ENCODE measurements at places on chromosomes 5 and 9.

DNA sequence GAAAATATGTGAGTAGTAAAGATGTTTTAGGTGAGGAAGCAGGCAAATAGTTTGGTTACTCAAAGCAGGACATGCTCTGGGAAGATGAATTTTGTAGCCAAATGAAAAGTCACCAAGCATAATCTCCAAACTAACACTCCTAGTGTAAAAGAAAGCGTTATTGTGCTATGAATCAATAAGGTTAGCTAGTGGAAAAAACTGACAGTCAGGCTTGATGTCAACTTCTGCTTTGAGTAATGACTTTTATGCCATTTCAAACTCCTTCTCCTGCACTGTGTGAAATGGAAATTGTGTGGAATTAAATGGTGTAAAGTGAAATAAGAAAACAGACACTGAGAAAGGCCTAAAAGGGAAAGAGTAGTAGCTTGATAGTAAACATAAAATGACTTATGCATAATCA is 637.2 kb upstream of the DMAC1 start:
- DNase-seq, result no peak

- DNase-seq, result no peak
These were observed 40.1 kb downstream of the PFDN1 start for GRCh38 chr5:140262839-140263238.

DNA sequence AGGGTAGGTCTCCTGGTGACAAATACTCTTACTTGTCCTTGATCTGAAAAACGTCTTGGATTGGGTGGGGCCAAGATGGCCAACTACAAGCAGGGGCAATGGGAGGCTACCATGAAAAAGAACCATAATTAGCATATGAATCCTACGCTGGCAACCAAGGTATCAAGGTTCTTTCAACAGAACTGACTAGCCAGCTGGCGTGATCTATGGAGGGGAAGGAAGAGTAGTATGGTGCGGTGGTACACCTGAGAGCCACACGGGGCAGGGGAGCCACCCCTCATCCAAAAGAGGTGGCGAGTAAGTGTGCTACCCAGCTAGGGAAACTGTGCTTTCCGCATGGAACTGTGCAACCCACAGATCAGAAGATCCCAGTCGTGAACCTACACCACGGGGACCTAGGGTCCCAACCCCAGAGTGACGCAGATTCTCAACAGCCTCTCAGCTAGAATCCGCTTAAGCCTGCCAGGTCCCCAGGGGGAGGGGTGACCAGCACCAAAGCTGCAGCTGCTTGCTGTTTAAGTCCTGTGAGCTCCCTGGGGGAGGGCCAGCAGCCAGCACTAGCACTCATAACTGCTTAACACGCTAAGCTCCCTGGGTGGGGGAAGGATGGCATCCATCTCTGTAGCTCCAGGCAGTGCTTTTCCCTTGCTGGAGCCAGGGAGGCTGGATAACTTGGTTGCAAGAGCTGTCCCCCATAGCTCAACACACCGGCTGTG is 334.8 kb downstream of the FBXL17 start:
- no peak for DNase-seq

DNA sequence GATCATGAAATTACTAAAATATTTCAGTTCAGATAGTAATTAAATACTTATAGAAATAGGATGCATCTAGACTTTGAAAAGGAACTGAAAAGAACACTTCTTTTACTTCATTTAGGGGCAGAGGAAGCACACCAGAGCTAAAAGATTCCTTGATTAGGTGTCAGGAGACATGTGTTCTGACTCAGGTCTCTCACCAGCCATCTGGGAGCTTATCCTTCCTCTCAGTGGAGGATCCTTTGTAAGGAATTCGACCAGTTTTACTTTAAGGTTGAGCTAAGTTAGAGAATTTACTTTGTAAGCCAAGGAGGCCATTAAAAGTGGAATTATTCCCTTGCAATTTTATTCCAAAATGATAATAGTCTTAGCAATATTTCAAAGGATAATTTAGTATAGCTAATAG is 16.7 kb downstream of the VCAN start:
- DNase-seq, result no peak

DNA sequence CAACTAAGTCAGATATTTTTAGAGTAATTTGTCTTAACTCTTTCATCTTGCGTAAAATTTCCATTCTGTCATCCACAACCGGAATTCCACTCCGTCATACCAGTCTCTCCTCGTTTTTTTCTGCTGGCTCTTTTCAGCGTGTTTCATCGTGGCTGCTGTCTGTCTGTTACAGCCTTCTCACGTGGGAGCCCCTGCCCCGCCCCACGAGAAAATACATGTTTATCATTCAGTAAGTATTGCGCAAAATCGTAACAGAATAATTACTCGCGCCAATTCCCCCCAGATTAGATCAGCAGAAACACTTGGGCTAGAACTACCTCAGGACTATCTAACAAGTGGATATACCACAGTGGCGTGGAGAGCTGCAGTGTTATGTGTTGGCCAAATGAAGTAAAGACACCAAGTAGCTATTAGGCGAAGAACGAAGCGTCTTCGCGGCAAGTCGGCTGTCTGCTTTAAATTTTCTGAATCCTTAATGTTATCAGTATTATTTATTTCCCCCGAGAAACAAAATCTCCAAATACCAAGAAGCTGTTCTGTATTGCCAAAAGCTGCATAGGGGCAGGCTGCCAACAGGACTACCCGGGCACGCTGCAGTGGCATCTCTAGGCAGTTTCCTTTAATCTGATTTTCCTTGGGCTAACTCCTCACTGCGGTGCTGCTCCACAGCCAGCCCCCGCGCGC is 566 bp upstream of the FOCAD start:
- peak; percentile 41 for DNase-seq

DNA sequence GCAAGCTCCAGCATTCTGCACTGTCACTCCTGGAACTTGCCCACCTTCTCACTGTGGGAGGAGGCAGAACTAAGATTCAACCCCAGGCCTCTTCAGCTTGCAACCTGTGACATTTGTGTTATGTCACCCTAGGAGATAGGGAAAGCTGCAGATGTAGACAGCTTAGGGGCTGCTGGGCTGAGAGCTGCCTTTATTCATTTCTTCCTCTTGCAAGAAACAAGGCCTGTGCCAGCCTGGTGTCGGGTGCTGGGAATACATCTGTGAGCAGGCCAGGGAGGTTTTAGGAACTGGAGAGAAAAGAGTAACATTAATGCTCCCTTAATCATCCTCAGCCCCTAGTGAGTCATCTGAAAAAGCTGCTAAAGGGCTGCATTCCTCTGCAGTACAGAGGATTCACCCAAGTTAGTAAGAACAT is 101.8 kb downstream of the FGF18 start:
- DNase-seq, result no peak

DNA sequence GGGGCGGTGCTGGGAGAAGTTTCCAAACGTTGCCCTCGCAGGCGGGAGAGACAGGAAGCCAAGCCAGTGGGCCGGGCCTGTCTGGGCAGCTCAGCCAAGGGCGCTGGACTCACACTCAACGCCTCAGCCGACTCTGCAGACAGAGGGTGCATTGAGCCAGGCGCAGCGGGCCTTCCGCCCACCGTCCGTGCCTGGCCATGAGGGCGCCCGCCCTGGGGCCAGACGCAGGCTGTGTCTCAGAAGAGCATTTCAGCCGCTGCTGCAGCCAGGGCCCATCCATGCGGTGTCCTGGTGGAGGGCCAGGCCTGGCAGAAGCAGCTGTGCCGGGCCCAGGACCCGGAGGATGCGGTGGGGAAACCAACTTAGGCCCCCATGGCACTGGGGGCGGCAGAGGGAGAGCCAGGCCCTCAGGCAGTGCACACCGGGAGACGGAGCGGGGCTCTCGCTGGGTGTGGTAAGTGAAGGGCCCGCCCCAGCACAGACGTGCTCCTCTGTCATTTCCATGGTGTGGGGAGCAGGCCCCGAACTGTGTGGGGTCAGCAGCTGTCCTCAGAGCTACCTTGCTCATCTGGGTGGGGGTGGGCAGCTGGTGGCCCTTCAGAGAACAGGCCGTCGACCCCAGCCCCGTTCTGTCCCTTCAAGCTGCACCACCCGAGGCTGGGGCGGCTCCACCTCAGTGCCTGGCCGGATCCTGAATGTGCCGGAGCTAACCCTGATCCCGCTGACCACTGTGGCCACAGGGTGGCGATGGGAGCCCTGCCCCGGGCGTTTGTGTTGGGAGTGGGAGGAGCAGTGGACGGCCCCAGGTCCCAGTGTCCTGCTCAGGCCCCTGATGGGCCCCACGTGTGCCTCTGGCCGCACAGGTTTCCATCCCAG is 18.0 kb downstream of the DNLZ start:
- no peak for DNase-seq

DNA sequence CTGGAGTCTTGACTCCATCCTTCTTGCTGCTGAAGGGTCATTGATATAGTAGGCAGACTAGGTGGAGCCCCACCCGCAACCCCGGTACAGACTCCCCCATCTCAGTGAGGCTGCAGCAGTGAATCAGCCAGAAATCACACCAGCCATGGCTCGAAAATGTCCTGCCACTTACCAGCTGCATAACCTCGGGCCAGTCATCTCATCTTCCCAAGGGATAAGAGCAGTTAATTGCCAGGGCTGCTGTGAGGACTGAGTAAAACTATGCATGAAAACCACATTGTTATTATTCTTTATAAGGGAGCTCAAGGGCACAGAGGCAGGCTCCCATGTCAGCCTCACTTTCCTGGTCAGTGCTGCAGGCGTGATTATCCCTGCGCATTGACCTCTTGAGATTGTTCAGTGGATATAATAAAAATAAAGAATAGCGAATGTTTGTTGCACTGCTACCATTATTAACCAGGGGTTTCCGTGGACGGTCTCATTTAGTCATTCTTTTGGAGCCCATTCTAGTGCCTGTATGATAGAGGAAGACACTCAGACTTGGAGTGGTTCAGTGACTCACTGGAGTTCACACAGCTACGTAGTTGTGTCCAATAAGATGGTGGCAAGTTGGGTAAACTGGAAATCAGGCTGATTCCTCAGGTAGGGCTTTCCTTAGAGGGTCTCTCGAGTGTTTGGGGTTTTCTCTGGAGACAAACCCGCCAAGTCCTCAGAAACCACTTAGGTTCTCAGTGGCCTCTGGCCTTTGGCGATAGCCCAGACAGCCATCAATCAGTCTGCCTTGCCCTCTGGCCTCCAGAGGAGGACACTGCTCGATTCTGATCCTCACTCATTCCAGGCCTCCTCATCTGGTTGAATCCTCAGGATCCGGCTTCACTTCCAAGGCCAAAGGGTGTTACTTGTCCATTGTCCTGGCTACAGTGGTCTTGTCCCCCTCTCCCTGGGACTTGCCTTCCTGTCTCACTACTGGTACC is 39.9 kb downstream of the COL15A1 start:
- no peak for DNase-seq

DNA sequence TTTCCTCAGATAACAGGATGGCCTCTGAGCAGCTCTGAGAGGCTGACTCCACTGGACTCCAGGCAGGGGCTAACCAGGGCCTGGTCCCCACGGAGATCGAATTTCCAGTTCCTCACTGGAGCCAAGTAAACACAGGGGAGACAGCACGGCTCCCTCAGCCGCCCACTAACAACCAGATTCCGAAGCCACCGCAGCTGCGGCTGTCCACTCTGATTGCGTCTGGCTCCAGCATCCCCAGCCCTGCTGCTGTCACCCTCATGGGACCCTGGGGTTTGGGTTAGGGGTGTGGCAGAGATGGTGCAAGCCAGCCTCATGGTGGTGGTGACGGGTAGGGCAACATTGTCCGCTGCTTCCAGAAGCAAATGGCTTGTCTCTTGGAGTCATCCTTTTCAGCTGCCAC is 172.6 kb downstream of the RGS3 start:
- no peak for DNase-seq

GRCh38 chr5:123227216-123227615 is 138.2 kb downstream of the PRDM6 start:
- DNase-seq, result no peak

- DNase-seq, result no peak
These were observed 622.3 kb downstream of the SEMA5A start for GRCh38 chr5:8923526-8923925.

DNA sequence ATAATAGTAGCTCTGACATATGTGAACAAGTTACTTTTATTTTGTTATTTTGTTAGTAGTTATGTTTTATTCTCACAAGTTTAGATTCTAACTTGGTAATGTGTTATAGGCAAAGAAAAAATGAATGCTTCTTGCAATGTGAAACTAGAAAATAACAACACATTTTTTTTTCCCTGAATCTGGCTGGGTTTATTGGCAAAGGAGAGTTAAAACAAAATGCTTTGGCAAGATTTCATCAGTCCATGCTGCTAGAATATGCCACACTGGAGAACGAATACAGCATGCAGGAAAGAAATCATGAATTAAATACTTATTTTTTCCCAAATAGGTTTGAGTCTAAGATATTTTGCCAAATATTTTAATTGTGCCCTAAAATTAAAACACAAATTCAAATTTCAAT is 1048.1 kb upstream of the ACO1 start:
- no peak for DNase-seq

GRCh38 chr9:38160613-38161215 is 91.7 kb upstream of the SHB start:
- DNase-seq, result peak; percentile 40

DNA sequence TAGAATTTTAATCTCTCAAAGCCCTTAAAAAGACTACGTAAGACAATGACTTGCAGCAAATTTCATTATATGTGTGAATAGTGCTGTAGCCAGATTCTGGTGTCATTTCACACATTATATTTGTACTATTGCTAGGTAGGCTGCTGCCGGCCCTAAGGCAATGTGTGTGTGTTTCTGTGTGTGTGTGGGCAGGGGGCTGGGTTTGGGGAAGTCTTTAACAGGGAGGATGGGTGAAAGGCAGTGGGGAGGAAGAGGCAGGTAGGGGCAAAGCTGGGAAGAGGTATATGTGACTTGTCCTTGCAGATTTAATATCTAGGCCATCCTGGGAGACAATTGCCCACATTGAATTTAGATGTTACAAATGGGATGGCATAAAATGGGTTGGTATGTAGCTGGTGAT is 130.8 kb downstream of the MACIR start:
- no peak for DNase-seq

DNA sequence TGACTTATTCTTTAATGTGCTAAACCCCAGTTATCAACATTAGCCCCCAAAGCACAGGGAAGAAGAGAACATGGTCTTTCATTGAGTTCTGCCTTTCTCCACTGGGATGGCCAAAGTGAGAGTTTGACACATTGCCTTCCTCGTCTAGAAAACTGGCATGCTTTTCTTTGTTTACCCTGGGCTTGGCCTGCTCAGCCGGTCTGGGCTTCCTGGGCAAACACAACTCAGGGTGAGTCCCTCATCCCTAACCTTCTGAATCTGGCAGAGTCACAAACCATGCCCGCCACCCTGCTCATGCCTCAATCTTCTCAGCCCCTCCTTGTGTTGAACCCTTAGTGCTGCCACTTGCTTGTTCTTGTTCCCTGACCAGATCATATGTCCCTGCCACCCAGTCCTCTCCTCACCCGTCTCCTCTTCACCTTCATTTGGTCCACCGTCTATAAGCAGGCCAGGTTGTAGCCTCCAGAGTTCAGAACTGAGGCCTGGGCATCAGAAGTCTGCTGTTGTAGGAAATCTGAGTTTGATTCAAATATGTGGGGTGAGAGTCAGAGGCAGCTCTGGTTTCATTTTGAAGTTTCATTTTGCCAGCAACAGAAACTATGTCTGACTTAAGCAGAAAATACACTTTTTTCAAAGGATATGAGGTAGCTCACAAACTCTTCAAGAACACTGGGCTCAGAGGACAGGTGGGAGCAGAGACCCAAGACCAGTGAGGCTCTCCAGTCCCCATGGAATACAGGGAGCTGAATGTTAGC is 217.6 kb downstream of the NDUFS4 start:
- DNase-seq, result no peak
